Activated naive CD4-positive, alpha-beta T cell (primary cell): ENCODE measurements at places on chromosomes 16 and 17.

DNA sequence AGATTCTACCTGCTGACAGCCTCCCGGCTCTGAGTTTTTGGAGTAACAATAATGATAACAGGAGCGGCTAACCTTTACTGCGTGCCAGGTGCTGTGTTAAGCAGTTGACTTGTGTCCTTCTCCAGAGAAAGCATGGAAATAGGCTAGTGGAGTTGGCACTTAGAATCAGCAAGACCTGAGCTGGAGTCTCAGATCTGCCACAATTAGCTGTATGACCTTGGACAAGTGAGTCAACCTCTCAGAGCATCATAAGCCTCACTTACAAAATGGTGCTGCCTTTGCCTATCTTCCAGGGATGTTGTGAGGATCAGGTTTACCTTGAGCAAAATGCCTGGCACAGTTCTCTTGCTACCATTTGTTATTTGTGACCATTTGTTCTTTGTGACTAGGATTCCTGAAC lies 32.1 kb upstream of the TEX2 start:
- no peak for DNase-seq

DNA sequence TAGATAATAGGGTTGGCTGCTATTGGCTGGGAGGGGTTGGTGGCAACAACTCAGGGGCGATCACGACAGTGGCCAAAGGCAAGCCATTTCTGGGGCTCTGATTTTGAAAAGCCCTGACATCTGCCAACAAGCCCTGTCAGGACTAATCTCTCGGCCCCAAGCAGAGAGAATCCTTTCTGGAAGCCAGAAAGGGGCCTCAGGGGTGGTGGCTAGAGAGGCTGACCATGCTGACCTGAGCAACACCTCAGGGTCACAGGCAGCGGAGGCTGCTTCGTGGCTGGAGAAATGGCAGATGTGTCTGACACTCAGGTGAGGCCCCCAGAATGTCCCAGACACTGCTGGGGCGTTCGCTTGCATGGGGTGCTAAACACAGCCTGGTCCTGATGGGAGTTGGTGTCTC lies 35.0 kb upstream of the ZFP90 start:
- no peak for DNase-seq

- DNase-seq, result peak; percentile 12
These were observed 572 bp downstream of the FAM171A2 start for GRCh38 chr17:44362949-44363612.

DNA sequence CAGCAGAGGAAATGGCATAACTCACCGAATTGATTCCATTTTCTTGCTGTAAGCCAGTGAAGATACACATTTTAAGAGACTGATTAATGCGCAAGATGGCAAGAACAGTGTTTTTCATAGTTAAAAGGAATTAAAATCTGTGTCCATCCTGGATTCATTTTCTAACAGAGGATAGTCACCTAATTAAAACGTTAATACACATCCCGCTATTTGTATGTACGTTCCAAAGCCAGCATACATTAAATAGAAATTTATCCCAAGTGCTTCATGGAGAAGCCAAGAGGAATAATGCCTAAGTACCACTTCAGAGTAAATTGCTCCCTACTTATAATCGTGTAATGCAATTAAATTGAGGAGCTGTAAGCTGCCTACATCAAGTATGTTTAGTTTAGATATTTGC lies 49.9 kb downstream of the RBFOX1 start:
- DNase-seq, result no peak

GRCh38 chr17:42535155-42536047 lies 640 bp upstream of the NAGLU start:
- no peak for DNase-seq

DNA sequence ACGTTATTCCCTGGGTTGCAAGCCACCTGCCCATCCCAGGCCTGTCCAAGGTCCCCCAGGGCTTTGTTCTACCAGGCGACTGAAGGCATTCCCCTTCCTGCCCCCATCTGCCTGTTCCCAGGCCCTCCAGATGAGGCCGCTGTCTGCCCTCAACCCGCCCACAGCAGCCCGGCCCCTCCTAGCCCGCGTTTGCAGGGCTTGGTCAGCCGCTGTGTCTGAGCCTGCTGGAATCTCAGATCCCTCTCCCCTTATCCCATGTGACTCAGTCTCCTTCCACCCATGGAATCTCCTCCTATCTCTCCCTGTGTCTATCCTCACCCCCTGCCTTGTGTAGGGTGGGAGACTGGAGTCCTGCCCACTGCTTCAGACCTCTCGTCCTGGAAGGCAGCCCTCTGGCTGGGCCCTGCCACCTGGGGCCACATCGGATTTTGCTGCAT lies 186.0 kb upstream of the TNRC6C start:
- DNase-seq, result peak; percentile 42

DNA sequence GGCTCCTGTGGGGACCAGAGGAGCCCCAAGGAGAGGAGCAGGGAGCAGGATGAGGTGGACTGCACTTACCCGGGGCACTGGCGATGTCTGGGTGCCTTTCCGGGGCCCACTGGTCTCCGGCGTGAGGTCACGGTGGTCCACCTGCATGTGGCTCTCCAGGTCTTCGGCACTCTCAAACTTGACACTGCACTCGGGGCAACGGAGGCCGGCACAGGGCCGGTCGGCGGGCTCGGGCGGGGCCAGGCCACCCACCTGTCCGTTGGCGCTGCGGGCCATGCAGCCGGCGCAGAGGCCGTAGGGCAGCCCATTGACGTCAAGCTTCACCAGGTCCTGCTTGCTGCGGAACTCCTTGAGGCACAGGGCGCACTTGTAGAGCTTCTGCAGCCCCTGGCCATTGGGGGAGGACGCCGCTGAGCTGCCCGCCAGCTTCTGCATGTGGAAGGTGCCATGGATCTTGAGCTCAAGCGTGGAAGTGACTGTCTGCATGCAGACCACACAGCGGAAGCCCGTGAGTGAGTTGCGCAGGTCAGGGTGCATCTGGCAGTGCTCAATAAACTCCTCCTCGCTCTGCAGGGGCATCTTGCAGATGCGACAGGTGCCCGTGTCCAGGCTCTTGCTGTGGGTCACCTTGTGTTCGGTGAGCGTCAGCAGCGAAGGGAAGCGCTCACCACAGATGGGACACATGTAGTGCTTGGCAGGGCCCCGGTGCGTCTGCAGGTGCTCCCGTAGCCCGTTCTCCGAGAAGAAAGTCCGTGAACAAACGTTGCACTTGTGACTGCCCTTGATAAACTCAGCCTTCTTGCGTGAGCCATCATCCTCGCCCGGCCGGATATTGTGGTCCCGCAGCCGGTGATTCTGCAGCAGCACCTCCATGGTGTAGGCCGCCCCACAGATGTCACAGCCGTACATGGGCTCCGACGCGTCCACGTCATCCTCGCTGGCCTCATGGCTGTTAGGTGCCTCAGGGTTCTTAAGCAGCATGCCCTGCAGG lies 220.0 kb downstream of the ZNF423 start:
- DNase-seq, result no peak

GRCh38 chr16:87580855-87581261 lies 21.4 kb upstream of the JPH3 start:
- DNase-seq, result no peak

- no peak for DNase-seq
These were observed 215.6 kb downstream of the GRIN2A start for GRCh38 chr16:9966569-9967157.

GRCh38 chr17:42163113-42163512 lies 8.3 kb upstream of the RAB5C start:
- no peak for DNase-seq

DNA sequence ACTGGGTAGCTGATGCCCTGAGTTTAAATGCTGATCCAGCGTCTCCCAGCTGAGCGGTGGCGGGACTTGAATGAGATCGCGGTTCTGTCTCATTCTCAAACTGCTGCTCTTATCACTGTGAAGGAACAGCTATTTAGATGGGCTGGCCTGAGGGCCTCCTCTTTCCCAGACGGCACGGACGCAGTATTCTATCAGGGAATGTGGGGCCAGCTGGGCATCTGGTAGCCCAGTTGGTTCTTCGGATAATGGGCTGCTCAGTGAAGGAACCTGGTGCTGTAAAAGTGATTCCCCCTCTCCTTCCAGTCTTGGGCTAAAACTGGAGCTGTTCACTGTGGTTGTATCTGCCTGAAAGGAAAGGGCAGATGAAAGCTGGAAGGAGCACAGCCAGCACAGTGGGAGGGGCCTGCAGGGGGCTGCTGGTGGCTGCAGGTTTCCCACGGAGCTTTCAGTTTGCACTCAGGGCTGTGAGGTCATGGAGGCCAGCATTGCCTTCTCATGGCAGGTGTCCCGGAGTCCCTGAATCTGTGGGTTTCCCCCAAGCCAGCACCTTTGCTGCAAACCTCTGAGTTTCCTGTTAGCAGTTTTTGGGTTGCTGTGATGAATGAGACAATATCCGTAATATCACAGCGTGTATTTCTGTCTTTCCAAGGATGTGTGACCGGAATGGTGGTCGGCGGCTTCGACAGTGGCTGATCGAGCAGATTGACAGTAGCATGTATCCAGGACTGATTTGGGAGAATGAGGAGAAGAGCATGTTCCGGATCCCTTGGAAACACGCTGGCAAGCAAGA lies 3.6 kb downstream of the IRF8 start:
- DNase-seq, result no peak

DNA sequence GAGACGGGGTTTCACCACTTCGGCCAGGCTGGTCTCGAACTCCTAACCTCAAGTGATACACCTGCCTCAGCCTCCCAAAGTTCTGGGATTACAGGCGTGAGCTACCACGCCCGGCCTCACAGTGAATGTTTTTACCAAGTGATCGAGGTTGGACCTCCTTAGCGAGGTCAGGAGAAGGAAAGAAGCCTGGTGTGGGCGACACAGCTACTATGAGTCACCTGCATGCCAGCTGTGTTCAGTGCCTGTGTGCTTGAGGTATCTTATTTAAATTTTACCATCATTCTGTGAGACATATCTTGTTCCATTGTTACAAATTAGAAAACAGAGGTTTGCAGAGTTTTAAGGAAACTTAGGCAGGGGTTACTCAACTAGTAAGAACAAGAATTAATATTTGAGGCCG lies 174.8 kb upstream of the DYNLRB2 start:
- no peak for DNase-seq

- DNase-seq, result no peak
These were observed 17.1 kb upstream of the ZFHX3 start for GRCh38 chr16:73064994-73065545.

GRCh38 chr17:36994438-36994837 lies 45.7 kb downstream of the AATF start:
- no peak for DNase-seq

DNA sequence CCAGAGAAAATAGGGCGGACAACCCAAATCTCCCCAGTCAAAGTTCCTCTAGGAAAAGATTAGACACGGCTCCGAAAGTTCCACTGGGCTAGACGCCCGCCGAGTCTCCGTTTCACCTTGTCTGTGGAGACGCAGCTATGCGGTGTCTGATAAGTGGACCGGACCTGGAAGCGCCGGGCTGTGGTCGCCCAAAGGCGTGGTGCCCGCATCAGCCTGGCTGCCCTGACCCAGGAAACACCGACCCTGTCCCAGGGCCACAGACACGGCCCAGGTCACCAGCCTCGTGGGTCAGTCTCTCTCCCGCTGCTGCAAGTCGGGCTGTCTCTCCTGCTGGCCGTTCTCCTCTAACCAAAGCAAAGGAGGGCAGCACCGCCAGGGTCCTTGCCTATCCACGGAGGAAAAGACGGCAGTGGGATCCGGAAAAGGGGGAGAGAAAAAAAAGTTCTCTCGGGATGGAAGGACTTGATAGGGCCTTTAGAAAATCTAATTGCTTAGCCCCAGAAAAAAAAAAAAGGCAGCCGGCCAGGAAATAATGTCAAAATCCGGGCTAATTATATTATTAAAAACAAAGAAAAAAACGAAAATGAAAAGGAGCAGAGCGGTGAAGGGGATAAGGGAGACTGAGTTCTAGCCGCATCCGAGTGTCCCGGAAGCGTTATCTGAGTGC lies 13.9 kb upstream of the FOXF1 start:
- DNase-seq, result no peak

DNA sequence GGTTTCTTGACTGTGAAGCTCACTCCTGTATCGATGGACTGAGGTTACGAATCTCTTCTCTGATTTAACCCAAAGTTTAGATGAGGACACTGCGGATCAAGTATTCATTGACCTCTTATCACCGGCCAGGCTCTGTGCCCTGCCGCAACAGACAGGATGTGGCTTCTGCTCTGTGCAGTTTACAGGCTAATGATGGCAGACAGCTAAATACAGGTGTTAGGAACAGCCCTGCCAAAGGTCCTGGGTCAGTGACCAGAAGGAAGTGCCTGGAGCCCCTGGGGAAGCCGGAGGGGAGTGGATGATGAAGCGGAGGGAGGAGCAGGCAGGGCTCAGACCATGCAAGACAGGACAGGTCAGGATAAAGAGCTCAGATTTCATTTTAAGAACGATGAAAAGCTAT lies 44.4 kb downstream of the HAPSTR1 start:
- DNase-seq, result no peak
